Parietal lobe (tissue), 2 donors: ENCODE measurements at places on chromosomes 5 and 9. TPM values are rescaled to one million over a fixed set of nuclear protein-coding genes. Genes with fewer than 3 reads are reported as not detected.

Gene WHRN
- total RNA-seq: 1.9 TPM

Gene RGS7BP
- 26.0 TPM for total RNA-seq

Gene GDF9
- total RNA-seq: 0.94 TPM

Gene CTSV
- total RNA-seq: 0.94 TPM

Gene FOXD4
- total RNA-seq: 0.31 TPM

Gene SH3PXD2B
- 22.8 TPM for total RNA-seq

Gene C1QTNF2
- 3.4 TPM for total RNA-seq

Gene ENG
- 1.9 TPM for total RNA-seq
